Activated T-helper 1 cell treated with Interleukin-2 at 50 U/mL for 16 hours (primary cell): ENCODE measurements at places on chromosomes 1 and 21.

- no peak for DNase-seq
Measured at GRCh38 chr1:64245495-64245894, 42.1 kb downstream of the UBE2U start.

- no peak for DNase-seq
Measured at GRCh38 chr21:46498335-46499050, 39.8 kb downstream of the DIP2A start.

DNA sequence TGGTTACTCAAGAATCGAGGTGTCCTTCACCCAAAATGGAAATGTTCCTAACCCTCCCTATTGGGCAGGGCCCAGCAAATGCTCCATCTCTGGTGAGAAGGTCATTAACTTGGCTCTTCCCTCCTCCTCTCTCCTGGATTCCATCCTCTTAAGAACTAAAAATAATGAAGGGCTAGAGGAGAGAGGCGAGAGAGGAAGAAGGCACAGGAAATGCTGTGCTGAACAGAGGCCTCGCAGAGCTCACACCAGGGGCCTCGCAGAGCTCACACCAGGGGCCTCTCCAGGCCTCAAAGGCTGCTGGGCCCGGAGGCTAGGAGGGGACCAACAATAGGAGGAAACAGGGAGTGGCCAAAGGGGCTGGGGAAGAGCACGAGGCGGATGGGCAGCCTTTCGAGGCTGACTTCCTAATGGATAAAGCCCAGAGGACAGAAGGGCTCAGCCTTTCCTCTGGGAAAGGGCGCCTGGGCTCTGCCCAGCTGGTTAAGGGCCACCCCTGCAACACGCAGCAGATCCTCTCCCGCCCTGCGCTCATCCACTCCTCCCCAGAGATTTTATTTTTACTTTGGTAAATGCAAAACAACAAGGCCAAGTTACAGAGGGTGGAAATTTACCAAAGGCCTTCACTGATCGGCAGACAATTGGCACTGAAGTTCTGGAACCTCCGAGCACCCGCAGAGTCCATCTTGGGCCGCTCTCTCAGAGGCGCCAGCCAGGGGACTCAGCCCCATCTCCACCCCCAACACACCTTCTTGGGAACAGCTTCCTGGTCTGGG is 78.5 kb downstream of the ITPKB start:
- DNase-seq = no peak

- no peak for DNase-seq
Measured at GRCh38 chr21:29961291-29962027, 21.7 kb upstream of the GRIK1 start.

GRCh38 chr1:180228648-180229482 is 1.2 kb upstream of the LHX4 start:
- DNase-seq = no peak
